ENCODE measurements at places on chromosomes 7 and 10. TPM values are rescaled to one million over a fixed set of nuclear protein-coding genes. Genes with fewer than 3 reads are reported as not detected.

Gene KCND2
- not detected for total RNA-seq

Gene TAS2R39
- not detected for total RNA-seq

Gene SCIN
- 0.08 TPM for total RNA-seq

Gene DYNC1I1
- 30.7 TPM for total RNA-seq

Gene GNGT1
- not detected for total RNA-seq

Measured in Right ventricle myocardium inferior (tissue), 1 donor.